ENCODE measurements at places on chromosomes 16 and 17.

- DNase-seq: no peak
Observed at GRCh38 chr16:57945740-57946138, 25.2 kb downstream of the CNGB1 start.

DNA sequence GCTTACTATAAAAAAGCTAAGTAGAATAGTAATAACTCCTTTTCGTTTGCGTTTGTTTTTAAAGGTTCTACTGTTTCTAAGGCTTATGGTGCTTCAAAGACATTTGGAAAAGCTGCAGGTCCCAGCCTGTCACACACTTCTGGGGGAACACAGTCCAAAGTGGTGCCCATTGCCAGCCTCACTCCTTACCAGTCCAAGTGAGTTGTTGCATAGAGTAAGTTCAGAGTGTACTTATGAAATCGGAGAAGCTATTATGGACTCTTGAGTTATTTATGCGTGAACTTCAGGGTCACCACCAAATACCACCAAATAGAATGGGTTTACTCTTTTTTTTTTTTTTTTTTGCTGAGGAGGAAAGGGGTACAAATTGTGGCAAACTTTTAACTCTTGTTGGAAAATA, 45.8 kb downstream of the RPA1 start:
- DNase-seq: no peak

DNA sequence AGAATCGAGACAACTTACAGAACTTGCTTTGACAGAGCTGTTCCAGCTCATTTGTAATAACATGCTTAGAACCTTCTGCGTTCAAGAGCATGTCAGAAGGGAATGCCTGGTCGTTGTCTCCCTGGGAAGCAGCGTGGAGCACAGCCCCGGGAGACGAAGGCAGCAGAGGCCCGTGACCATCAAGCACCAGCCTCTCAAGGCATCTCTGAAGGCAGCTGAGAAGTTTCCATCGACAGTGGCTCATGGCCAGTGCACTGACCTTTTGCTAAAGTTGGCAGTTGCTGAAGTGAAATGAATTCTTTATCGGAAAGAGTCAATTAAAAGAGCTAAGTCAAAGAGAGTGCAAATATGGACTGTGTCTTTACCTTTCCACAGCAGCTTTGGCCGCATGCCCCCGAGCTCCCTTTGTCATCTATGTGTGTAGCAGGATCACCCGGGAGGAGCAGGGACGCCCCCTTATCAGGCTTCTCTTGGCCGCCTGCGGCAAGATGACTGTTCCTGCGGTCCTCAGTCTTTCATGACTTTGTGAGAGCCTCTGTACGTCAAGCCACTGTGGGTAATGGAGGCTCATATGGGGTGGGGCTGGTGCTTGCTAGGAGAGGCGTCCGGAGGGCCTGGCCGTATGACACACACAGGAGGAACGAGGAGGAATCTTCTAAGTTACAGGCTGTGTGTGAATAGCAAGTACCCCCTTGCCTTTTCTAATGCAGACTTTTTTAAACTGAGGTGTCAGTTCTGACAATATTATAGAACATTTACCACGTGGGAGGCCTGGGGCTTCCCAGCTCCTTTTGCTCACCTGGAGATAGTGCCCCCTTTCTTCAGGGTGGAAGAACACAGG, 54.2 kb downstream of the LDHD start:
- DNase-seq: no peak

- no peak for DNase-seq
Observed at GRCh38 chr16:22337849-22338635, 36.4 kb downstream of the CDR2 start.
